Stimulated activated CD8-positive, alpha-beta memory T cell treated with anti-CD3 and anti-CD28 coated beads, Interleukin-4, amount 100 ng/mL, for 1 hour (primary cell): ENCODE measurements at places on chromosomes 6 and 20.

DNA sequence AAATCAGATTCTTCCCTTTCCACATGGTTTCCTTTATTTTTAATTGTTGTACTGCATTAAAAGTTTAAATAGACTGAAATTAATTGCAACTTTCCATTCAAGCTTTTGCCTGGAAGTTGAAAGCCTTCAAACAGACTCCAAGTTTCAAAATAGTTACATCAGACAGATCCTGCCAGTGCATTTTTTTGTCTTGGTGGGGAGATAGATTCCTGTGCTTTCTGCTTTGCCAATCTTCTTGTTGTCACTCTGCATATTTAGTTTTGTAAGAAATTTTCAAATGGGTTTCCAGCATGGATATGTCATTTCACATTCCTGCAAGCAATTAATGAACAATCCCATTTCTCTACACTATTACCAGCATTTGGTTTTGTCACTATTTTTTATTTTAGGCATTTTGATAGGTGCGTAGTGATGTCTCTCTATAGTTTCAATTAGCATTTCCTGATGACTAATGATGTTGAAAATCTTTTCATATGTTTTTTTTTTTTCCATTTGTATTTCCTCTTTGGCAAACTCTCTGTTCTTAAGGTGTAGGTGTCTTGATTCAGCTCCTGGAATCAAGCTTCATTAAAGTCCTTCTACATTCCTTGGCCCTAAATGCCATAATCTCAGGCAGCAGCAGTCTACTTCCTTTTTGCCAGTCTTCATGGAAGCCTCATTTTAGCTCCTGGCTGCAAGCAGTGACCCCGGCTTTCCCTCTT, 40.5 kb downstream of the SCP2D1 start:
- DNase-seq: no peak

- no peak for DNase-seq
Observed at GRCh38 chr6:157536223-157536545, 155.2 kb downstream of the ZDHHC14 start.

GRCh38 chr6:5422321-5422915, 161.1 kb downstream of the FARS2 start:
- DNase-seq: no peak

DNA sequence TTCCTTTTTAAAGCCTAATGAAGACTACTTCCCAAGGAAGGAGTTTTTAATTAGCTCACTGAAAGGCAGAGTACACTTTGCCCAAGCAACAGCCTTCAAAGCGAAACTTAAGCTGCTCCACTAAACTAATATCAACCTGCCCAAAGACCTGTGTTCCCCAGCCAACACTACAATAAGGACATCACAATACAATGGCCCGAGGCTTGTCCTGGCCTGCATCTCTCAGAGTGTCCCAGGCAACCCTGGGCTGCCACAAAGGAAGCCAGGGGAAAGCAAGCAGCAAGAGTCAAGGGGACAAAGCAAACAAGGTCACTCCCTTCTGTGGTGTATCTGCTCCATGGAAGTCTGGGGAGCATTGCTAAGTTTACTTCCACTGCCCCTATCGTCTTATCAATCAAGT, 52.3 kb downstream of the PIGU start:
- no peak for DNase-seq

DNA sequence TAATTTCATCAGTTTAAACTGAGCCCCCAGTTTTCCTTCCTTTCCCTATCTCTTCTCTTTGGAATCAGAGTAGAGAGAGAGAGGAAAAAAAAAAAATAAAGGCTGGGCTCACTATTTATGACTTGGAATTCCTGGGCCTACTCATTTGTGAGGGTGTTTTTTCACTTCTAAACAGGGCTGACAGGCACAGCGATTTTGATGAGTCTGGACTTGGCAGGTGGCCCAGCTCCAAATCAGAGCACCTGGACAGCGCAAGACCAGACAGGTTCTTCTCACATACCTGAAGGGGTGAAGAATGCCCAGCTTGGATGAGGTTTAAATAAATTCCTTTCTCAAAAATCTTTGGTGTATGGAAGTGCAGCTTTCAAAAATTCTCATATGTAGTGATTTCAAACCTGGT, 122.2 kb downstream of the KIF13A start:
- DNase-seq: no peak

DNA sequence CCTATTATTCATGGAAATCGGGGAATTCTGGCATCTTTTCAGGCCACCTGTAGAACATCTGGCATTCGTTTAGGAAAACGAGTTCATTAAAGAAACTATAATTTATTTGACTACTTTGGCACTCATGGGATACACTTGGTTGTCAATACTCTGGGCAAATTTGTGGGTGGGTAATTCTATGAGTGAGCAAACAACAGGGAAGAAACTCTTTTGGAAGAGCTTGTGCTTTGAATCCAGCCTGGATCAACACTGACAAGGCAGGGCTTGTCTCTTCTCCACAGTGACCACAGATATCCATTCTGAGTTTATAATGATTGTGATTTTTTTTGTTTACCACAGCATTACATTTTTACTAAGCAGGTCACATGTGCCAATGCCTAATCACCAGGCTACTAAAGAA, 394.7 kb downstream of the THBS2 start:
- DNase-seq: no peak

- DNase-seq: no peak
Observed at GRCh38 chr20:35116258-35116657, 23.7 kb upstream of the TRPC4AP start.

GRCh38 chr6:5730585-5731263, 276.0 kb downstream of the NRN1 start:
- DNase-seq: no peak

DNA sequence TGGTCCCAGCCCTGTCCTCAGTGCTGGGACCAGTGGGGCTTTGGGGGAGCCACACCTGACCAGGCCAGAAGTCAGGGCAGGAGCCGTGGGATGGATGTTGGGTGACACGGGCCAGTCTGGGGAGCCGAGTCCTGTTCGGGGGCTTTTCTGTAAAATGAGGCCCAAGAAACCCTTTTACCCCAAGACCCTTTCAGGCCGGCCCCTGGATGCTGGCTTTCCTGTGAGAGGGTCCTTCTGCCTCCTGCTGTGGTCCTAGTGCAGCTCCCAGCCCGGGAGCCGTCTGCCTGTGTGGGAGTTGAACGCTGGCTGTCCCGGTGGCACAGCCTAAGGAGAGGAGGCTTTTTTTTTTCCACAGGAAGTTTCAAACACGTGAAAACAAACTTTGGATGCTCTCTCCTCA, 123.2 kb downstream of the TMEM242 start:
- no peak for DNase-seq

DNA sequence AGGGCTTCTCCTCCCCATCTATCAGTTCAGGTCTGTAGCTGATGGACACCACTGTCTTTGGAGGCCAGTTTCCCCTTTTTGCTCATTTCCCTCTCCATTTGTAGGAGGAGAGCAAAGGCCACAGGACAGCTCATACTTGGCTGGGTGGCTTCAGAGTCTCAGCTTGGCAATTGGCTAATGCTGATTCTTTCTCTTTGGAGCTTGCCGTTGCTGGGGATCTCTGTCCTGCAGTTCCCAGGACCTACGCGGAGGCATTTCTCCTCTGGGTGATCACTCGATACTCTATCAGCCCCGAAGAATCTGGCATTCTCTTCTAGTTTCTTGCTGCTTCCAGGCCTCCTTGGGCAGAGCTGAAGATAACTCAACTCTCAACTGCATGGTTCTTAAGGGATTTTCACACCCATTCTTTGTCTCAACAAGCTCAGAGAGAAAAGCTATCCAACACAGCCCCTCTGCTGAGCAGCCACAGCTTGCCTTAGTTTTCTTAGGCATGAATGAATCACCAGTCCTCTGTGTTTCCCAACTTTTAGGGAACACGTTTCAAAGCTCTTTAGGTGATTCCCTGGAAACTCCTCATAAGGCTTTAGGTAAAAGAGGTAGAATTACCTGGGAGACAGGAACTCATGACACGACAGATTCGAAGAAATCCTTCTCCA, 19.2 kb upstream of the SSR1 start:
- DNase-seq: no peak

GRCh38 chr20:34110745-34111641, 1.1 kb downstream of the EIF2S2 start:
- DNase-seq: no peak

GRCh38 chr6:121932076-121932991, 467.1 kb upstream of the HSF2 start:
- DNase-seq: no peak

DNA sequence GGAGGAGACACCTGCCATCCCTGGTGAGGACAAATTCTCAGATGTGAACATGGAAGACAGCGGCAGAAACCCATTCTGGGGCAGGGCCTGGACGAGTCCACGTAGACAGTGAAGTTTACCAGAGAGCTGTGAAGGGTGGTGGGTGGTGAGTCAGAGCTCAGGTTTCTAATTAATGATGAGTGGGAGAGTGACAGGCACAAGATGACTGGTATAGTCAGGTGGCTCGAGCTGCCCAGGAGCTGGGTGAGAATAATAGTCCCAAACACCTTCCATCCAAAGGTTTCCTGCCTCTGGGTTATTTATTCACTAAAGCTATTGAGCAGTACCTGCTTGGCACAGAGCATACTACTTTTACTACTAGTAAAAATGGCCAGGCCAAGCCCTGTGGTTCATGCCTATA, 6.0 kb downstream of the TLDC2 start:
- no peak for DNase-seq

DNA sequence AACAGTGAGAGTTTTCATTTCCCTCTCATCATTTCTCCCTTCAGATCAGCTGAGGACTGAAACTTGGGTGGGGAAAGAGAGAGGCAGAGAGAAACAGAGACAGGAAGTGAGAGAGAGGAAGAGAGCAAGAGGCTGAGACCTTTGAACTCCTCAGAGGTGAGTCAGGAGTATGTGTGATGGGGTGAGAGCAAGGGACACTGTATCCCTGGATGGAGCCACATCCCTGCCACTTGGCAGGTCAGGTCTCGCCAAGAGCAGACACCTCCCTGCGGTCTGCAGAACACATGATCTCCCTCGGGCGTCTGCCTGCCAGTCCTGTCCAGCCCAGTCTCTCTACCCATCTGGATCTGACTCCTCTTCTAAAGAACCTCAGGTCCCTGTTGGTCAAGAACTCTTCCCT, 62.7 kb upstream of the SYNDIG1 start:
- no peak for DNase-seq

GRCh38 chr6:34196833-34197195, 39.9 kb upstream of the HMGA1 start:
- no peak for DNase-seq

DNA sequence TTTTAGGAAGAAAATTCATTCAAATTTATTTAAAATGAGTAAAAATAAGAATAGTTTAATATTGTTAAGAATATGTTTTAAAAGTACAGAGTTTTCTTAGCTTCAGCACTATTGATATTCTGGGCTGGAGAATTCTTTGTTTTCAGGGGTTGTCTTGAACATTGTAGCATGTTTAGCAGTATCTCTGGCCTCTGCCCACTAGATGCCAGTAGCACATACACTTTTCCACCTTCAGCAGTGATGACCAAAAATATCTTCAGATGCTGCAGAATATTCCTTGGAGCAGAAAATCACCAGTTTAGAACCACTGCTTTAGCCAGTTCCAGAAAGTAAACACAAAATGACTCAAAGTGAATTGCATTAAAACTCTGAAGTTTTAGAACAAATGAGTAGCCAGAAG, 19.4 kb upstream of the SDHAF4 start:
- no peak for DNase-seq

- no peak for DNase-seq
Observed at GRCh38 chr6:29884261-29884660, 56.6 kb downstream of the HLA-G start.

DNA sequence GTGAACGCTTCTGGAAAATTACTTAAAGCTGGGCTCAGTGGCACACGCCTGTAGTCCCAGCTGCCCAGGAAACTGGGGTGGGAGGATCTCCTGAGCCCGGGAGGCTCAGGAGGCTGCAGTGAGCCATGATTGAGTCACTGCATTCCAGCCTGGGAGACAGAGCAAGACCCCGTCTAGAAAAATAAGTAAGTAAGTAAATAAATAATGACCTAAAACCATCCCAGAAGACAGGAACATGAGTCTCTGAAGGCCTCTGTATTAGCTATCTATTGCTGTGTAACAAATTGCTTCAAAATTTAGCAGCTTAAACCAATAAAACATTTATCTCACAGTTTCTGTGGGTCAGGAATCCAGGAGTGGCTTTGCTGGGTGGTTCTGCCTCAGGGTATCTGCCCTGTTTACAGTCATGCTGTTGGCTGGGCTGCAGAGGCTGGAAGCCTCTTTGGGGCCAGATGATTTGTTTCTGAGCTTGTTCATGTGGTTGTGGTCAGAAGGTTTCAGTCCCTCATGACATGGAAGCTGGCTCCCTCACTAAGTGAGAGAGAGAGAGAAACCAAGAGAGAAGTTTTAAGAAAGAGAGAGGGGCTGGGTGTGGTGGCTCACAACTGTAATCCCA, 48.4 kb upstream of the NCOA3 start:
- no peak for DNase-seq

- DNase-seq: no peak
Observed at GRCh38 chr20:42701948-42702347, 487.8 kb downstream of the PTPRT start.

DNA sequence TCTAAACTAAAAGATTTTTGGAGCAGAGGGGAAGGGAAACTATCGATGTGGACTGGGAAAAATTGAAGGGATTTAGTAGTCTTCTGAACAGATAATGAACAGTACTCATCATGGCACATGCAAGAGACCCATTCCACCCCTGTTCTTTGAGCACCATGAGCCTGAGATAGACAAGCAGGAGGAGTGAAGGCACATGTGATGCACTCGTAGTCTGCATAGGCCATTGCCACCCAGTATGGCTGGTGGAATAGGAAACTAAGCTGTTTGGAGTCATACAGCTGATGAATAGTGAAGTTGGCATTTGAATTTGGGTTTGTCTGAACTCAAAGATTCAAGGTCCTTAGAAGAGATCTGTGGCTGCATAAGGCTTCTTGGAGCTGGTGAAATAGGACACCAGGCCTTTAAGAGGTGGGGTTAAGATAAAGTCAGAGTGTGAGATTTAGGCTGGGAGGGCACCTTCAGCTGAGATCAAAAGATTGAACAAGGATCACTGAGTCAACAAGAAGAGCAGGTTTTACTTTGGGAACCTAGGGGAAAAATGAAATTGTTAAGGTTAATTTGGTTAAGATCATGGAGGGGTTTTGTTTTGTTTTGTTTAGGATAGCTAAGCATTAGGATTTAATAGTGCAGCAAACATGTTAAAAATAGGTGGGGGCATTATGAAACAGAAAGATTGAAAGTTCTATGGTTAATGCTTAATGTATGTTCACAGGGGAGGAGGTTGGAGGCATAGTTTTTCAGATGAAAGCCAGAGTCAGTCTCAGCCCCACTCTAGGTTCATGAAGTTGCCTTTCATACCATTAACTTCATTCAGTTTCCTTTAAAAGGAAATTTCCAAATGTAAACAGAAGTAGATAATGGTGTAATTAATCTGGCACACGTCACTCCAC, 148.8 kb downstream of the ARID1B start:
- DNase-seq: no peak

GRCh38 chr6:106070636-106071035, 15.5 kb upstream of the PRDM1 start:
- no peak for DNase-seq

GRCh38 chr6:33128318-33128717, 52.5 kb downstream of the HLA-DPB1 start:
- no peak for DNase-seq

DNA sequence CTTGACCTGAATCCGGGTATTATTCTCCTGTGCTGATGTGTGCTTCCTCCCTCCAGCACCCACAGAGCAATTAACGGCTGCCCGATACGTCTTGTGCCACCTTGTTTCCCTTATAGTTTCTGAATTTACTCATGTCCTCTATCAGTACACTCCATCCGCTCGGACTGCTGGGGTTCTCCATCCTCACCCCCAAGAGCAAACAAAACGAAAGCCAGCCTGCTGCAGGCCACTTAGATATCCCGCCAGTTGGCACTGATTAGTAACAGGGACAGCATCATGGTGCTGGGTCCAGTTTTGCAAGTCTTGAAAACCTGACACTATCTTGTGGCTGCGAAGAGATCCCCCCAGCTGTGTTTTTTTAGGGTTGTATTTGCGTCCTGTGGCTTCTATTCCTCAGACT, 71.8 kb downstream of the SSR1 start:
- DNase-seq: no peak
